ENCODE measurements at places on chromosomes 6 and 20.

GRCh38 chr6:90241229-90241880 lies 55.3 kb downstream of the BACH2 start:
- no peak for DNase-seq

DNA sequence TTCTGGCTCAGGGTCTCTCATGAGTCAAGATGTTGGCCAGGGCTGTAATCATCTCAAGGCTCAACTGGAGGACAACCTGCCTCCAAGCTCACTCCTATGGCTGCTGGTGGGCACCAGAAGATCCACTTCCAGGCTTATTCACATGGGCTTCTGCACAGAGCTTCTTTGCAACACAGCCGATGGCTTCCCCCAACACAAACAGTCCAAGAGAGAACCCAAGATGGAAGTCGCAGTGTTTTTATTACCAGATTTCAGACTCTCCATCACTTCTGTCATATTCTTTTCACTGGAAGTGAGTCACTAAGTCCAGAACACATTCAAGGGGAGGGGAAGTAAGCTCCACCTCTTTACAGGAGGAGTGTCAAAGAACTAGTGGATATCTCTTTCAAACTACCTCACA lies 75.5 kb downstream of the CD164 start:
- no peak for DNase-seq

GRCh38 chr20:23305098-23305497 lies 45.5 kb upstream of the NXT1 start:
- no peak for DNase-seq

DNA sequence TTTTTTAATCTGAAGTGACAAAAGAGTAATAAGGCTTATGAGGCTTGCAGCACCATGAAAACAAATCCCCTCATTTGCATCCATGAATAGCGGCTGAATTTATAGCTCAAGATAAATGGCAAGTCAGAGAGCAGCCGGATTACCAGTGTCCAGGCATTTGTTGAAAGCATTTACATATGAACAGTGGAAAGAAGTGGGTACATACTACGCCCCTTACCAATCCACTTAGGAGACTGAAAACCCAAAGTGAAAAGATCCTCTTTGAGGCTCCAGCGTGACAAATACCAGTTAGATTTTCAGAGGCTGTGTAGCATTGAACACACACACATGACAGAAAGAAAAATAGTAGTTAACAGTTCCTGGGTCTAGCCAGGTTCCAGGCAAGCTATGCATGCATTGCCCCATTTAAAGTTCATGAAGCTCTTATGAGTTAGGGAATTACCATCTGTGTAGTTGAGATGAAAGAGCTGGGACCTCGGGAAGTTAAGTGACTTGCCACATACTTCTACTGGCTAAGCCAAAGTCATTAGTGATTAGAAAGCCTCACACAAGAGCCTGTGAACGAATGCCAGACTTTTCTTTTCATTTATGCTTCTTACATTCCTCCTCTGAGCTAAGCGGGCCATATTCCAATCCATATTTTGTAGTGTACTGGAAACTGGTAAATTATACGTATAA lies 28.3 kb upstream of the NHSL1 start:
- DNase-seq: no peak

GRCh38 chr6:130895516-130895915 lies 68.3 kb downstream of the SMLR1 start:
- no peak for DNase-seq

DNA sequence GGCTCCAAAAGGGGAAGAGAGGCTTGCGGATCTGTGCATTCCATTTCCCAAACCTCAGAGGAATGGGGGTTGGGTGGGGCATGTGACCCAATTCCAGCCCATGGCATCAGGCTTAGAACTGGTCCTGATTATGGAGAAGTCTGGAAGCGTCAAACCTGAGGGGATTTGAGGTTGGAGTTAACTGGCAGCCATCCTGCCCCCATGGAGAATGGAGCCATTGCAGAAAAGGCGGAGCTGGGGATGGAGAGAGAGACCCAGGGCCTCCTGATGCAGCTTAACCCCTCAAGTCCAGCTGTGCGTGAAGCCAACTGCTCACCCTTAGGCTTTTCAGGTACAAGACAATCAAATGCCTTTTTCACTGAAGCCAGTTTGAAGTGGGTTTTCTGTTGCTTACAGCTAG lies 9.9 kb upstream of the SDCBP2 start:
- no peak for DNase-seq

- DNase-seq: no peak
Observed at GRCh38 chr6:95819939-95820338, 195.8 kb upstream of the FUT9 start.

DNA sequence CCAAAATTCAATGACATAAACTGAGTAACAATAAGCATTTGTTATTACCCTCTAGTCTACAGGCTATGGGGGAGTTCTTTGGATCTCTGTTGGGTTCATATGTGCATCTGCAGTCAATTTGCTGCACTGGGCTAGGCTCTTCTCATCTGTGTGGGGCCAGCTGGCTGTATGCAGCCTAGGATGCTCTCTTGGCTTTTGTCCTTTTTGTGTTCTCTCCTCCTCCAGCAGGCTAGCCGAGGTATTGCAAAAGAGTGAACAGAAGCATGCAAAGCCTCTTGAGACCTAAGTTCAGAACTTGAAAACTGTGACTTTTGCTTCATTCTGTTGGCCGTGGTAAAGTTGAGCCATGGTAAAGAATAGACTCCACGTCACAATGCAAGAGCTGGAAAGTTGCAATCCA lies 62.8 kb upstream of the FOXO3 start:
- DNase-seq: no peak

DNA sequence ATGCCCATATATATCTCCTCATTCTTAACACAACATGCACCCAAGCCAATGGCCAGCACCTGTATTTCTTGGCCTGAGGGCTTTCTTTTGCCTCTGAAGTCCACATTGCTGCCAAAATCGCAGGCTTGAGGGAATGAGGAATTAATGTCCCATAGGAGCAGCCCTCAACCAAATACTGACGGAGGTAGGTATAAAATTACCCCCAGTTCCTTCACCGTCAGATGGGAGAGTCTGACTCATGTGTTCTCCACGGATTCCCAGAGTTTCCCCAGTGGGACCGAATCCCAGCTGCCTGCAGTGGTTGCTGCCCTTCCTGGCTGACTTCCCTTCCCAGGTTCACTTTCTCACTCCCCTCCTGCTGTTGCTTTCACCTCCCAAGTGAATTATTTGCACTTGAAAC lies 602.2 kb upstream of the NOX3 start:
- DNase-seq: no peak

GRCh38 chr6:27760464-27760863 lies 151.7 kb downstream of the OR2B2 start:
- DNase-seq: no peak

- DNase-seq: no peak
Observed at GRCh38 chr6:20840675-20841074, 306.4 kb downstream of the CDKAL1 start.

- no peak for DNase-seq
Observed at GRCh38 chr6:50850223-50851048, 31.8 kb downstream of the TFAP2B start.

- DNase-seq: no peak
Observed at GRCh38 chr6:121691126-121691551, 255.7 kb downstream of the GJA1 start.
